ENCODE measurements at places on chromosomes 2 and 18. TPM values are rescaled to one million over a fixed set of nuclear protein-coding genes. Genes with fewer than 3 reads are reported as not detected.

Gene CYP27C1
- total RNA-seq, result 2.9 TPM

Gene SERPINB4
- total RNA-seq, result 0.34 TPM

Gene VSNL1
- total RNA-seq, result 6.9 TPM

Gene RAMP1
- total RNA-seq, result 26.1 TPM

Gene PPP1R1C
- 5.2 TPM for total RNA-seq

Gene FAM124B
- total RNA-seq, result 1.6 TPM

Gene LIPG
- 12.5 TPM for total RNA-seq

Gene FHOD3
- total RNA-seq, result 7.4 TPM

Gene TIGD1
- 6.0 TPM for total RNA-seq

Gene CCDC85A
- total RNA-seq, result 10.5 TPM

Gene CYP27A1
- total RNA-seq, result 38.3 TPM

Gene C2orf66
- not detected for total RNA-seq

DNA sequence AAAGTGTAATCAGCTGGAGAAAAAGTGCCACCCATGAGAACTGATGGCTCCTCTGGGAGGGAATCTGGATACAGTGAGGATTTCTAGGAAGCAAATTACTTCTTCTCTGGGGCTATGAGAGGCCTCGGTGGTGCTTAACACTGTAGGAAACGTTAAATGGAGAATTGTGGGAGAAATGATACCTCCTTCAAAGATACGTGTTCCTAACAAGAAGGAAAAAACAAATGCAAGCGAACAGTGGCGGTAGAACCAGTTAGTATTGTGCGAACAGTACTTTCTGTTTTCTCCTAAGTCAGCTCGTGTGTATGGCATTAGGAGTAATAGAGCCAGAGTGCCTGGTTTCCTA lies 587 bp upstream of the MTIF2 start:
- peak overlapping the region; percentile 69 for H3K27ac ChIP-seq
- H3K4me1 ChIP-seq, result no peaks in the 10 kb centered on the region
- no peak for DNase-seq
- H3K27me3 ChIP-seq, result no peaks in the 10 kb centered on the region

GRCh38 chr2:42052702-42053481 lies 5.1 kb downstream of the PKDCC start:
- peak overlapping the region; percentile 17 for H3K27ac ChIP-seq
- peaks cover 51% of the 10 kb centered on the region for H3K4me1 ChIP-seq
- H3K27me3 ChIP-seq, result no peaks in the 10 kb centered on the region
- DNase-seq, result peak; percentile 62
- H3K36me3 ChIP-seq, result no peaks in the 10 kb centered on the region
- no peak overlapping the region for H3K4me3 ChIP-seq

DNA sequence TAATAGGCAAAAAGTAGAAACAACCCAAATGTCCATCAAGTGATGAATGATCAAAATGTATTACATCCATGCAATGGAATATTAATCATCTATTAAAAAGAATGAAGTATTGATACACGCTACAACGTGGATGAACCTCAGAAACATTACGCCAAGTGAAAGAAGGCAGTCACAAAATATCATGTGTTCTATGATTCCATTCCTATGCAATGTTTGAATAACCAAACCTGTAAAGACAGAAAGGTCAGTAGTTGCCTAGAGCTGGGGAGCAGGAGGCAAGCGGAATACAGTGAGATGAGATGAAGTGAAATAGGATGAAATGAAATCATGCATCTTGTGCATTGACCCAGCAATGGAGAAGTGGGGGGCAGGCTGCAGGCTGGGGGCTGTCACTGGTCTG lies 17.9 kb upstream of the COL6A3 start:
- no peaks in the 10 kb centered on the region for H3K27me3 ChIP-seq
- no peak overlapping the region for H3K4me3 ChIP-seq
- no peaks in the 10 kb centered on the region for H3K36me3 ChIP-seq
- H3K4me1 ChIP-seq, result peaks cover 10% of the 10 kb centered on the region

DNA sequence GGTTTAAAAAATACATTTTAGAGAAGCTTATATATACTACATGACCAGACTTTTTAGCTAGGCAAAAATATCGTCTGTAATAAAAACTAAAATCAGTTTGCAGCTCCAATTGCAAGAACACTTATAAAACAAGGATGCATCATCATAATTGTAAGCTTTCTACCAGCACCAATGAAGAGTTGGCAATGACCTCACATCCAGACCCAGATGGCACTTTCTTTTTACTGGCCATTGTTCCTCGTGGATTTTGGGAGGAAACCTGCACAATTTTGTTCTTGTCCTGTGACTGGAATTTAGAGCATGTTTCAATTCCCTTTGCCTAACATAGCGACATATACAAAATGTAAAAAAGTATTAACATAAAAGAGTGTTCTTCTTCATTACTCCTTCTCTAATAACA lies 174.3 kb downstream of the ZNF521 start:
- no peak for DNase-seq
- no peaks in the 10 kb centered on the region for H3K36me3 ChIP-seq
- H3K4me1 ChIP-seq, result no peaks in the 10 kb centered on the region
- no peak overlapping the region for H3K4me3 ChIP-seq
- no peaks in the 10 kb centered on the region for H3K27me3 ChIP-seq

- no peak overlapping the region for H3K4me3 ChIP-seq
- no peaks in the 10 kb centered on the region for H3K36me3 ChIP-seq
- H3K27me3 ChIP-seq, result no peaks in the 10 kb centered on the region
These were observed 36.6 kb upstream of the ASB1 start for GRCh38 chr2:238389988-238390589.

- no peaks in the 10 kb centered on the region for H3K36me3 ChIP-seq
- no peak overlapping the region for H3K4me3 ChIP-seq
- no peak overlapping the region for H3K27ac ChIP-seq
- H3K4me1 ChIP-seq, result no peaks in the 10 kb centered on the region
- DNase-seq, result no peak
These were observed 302.1 kb downstream of the LRP1B start for GRCh38 chr2:141828761-141829160.

GRCh38 chr2:974054-974453 lies 23.4 kb downstream of the SNTG2 start:
- no peaks in the 10 kb centered on the region for H3K36me3 ChIP-seq
- no peak for DNase-seq
- no peaks in the 10 kb centered on the region for H3K4me1 ChIP-seq
- H3K4me3 ChIP-seq, result no peak overlapping the region
- no peak overlapping the region for H3K27ac ChIP-seq
- no peaks in the 10 kb centered on the region for H3K27me3 ChIP-seq

GRCh38 chr2:62597323-62597722 lies 91.3 kb upstream of the TMEM17 start:
- no peaks in the 10 kb centered on the region for H3K36me3 ChIP-seq
- peak; percentile 86 for DNase-seq
- no peak overlapping the region for H3K4me3 ChIP-seq
- no peaks in the 10 kb centered on the region for H3K4me1 ChIP-seq
- H3K27ac ChIP-seq, result no peak overlapping the region
- H3K27me3 ChIP-seq, result no peaks in the 10 kb centered on the region

GRCh38 chr2:23028106-23028505 lies 356.9 kb upstream of the KLHL29 start:
- H3K27me3 ChIP-seq, result no peaks in the 10 kb centered on the region
- H3K4me1 ChIP-seq, result no peaks in the 10 kb centered on the region
- DNase-seq, result no peak
- no peak overlapping the region for H3K4me3 ChIP-seq

GRCh38 chr2:85175369-85176299 lies 42.4 kb downstream of the TCF7L1 start:
- peaks cover 37% of the 10 kb centered on the region for H3K4me1 ChIP-seq
- no peaks in the 10 kb centered on the region for H3K36me3 ChIP-seq
- peak overlapping the region; percentile 71 for H3K27ac ChIP-seq
- peak; percentile 91 for DNase-seq
- no peaks in the 10 kb centered on the region for H3K27me3 ChIP-seq
- H3K4me3 ChIP-seq, result no peak overlapping the region

DNA sequence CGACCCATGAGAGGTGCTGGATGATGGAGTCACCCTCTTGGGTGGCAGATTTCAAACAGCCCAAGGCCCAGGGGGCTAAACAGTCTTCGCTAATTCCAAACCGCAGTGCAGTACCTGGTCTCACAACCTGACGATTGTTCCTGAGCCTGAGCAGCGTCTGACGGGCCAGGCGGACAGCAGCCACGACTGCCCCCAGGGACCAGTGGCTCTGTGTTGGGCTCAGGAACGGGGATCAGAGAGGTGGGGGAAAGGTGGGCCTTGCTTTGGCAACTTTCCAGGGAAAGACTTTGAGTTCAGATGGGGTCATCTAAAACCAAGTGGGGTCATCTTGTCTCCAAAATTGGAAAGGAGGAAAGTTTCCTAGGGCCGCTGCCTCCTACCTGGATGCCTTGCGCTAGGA lies 492 bp downstream of the COLEC11 start:
- H3K4me3 ChIP-seq, result no peak overlapping the region
- no peak overlapping the region for H3K27ac ChIP-seq
- no peaks in the 10 kb centered on the region for H3K36me3 ChIP-seq
- H3K4me1 ChIP-seq, result peaks cover 8% of the 10 kb centered on the region

- peaks cover 3% of the 10 kb centered on the region for H3K36me3 ChIP-seq
- no peak for DNase-seq
- no peak overlapping the region for H3K27ac ChIP-seq
- no peaks in the 10 kb centered on the region for H3K4me1 ChIP-seq
These were observed 59.4 kb downstream of the ANKMY1 start for GRCh38 chr2:240498171-240498957.

- peaks cover 6% of the 10 kb centered on the region for H3K4me1 ChIP-seq
- no peak overlapping the region for H3K4me3 ChIP-seq
- DNase-seq, result no peak
- H3K27me3 ChIP-seq, result no peaks in the 10 kb centered on the region
- H3K27ac ChIP-seq, result peak overlapping the region; percentile 14
- no peaks in the 10 kb centered on the region for H3K36me3 ChIP-seq
These were observed 42.1 kb downstream of the RNF152 start for GRCh38 chr18:61850756-61851155.

DNA sequence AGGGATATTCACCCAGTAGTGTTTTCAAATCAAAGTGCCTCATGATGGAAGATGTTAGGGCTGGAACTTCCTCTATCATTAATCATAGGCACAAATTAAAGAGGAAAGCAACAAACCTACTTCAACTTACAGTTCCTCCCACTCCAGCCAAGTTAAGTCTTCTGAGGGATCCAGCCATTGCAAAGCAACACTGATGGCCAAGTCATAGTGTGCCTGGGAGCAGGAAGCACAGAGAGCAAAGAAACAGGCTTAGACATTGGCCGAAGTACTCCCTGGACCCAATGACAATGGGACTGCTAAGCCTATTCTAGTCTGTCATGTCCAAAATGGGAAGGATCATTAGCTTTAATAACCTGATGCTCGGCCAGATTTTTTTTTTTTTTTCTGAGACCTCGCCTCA lies 7.0 kb downstream of the C2orf80 start:
- no peaks in the 10 kb centered on the region for H3K36me3 ChIP-seq
- no peak for DNase-seq
- peaks cover 1% of the 10 kb centered on the region for H3K4me1 ChIP-seq
- no peak overlapping the region for H3K27ac ChIP-seq
- H3K4me3 ChIP-seq, result no peak overlapping the region

- H3K36me3 ChIP-seq, result no peaks in the 10 kb centered on the region
- no peak overlapping the region for H3K4me3 ChIP-seq
- H3K27me3 ChIP-seq, result no peaks in the 10 kb centered on the region
- H3K4me1 ChIP-seq, result no peaks in the 10 kb centered on the region
- no peak for DNase-seq
- no peak overlapping the region for H3K27ac ChIP-seq
These were observed 286.8 kb upstream of the PXDN start for GRCh38 chr2:2031101-2031500.

- H3K4me3 ChIP-seq, result no peak overlapping the region
- H3K36me3 ChIP-seq, result no peaks in the 10 kb centered on the region
- no peak for DNase-seq
- H3K4me1 ChIP-seq, result peaks cover 16% of the 10 kb centered on the region
These were observed 156.7 kb downstream of the RNF152 start for GRCh38 chr18:61736133-61736532.

DNA sequence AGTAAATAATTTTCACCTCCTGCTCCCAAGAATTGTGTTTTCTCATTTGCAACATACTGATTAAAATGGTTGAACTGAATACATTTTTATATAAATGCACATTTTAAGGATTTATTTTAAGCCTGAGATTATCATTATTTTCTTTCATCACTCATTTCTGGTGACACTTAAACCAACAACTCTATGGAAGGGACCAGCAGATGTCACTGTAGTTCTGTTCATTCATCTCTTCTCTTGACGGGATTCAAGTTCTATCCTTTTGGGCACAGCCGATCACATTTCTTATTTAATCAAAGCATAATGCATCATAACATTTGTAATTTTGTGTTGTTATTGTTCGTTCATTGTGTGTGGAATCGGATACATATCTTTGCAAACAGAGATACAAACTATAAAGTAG lies 417.9 kb downstream of the HRH4 start:
- H3K4me3 ChIP-seq, result no peak overlapping the region
- no peak for DNase-seq
- no peaks in the 10 kb centered on the region for H3K36me3 ChIP-seq
- no peaks in the 10 kb centered on the region for H3K4me1 ChIP-seq
- H3K27ac ChIP-seq, result no peak overlapping the region
- H3K27me3 ChIP-seq, result no peaks in the 10 kb centered on the region

DNA sequence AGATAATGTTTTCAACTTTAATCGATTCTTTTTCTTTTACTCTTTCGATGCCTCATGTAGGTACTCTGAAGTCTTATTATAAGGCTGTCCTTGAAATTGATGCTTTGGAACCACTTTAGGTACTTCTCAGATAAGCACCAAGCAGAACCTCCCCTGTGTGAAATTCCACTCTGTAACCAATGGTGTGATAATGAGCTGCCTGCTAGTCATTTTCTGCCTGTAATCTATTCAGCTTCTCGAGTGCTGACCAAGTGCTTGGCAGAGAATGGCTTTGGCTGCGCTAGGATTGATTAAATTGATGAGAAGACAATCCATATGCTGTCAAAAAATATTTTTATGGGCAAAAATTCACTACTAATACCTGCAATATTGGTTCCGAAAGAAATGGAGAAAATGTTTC lies 132.1 kb upstream of the STON1 start:
- H3K36me3 ChIP-seq, result no peaks in the 10 kb centered on the region
- no peak for DNase-seq
- H3K4me3 ChIP-seq, result no peak overlapping the region
- H3K27me3 ChIP-seq, result no peaks in the 10 kb centered on the region
